Fibroblast of mammary gland (primary cell): ENCODE measurements at places on chromosomes 12 and 14.
A peak's percentile ranks its signal among the peaks of the same experiment; 100 is the strongest.

DNA sequence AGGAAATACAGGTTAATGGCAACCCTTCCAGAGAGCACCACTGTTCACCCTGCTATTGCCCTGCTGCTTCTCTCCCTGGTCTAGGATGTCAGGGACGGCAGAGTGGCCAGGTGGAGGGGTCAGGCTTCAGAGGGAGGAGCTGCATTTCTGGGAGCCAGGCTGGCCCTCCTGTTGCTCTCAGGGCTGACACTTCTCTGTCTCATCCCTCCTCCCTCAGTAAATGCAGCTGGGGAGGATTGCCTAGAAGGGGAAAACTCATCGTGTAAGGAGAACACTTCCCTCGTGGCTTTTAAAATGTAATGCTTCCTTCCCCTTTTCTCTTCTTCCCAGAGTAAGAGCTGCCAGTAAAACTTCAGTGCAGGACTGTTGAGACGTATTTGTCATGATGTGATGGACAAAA lies 20.8 kb downstream of the SUSD6 start:
- no peak for DNase-seq

DNA sequence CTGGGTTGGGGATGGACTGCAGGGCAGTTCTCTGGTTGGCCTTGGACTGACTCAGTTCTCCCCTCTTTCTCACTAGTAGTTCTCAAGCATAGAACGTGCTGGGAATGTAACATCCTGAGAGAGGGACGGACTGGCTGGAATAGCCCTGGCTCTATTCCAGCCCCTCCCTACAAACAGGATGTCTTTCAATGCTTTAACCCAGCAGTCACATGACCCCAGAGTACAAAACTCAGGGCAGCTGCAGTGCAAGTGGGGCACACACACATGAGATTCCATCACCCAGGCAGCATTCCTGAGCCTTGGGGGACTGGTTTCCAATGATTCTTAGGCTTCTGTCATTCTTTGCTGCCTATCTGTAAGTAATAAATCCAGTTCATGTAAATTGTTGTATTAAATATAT lies 1.6 kb upstream of the ACOT6 start:
- DNase-seq = peak; percentile 32

GRCh38 chr12:115472852-115473251 lies 788.9 kb upstream of the TBX3 start:
- no peak for DNase-seq

DNA sequence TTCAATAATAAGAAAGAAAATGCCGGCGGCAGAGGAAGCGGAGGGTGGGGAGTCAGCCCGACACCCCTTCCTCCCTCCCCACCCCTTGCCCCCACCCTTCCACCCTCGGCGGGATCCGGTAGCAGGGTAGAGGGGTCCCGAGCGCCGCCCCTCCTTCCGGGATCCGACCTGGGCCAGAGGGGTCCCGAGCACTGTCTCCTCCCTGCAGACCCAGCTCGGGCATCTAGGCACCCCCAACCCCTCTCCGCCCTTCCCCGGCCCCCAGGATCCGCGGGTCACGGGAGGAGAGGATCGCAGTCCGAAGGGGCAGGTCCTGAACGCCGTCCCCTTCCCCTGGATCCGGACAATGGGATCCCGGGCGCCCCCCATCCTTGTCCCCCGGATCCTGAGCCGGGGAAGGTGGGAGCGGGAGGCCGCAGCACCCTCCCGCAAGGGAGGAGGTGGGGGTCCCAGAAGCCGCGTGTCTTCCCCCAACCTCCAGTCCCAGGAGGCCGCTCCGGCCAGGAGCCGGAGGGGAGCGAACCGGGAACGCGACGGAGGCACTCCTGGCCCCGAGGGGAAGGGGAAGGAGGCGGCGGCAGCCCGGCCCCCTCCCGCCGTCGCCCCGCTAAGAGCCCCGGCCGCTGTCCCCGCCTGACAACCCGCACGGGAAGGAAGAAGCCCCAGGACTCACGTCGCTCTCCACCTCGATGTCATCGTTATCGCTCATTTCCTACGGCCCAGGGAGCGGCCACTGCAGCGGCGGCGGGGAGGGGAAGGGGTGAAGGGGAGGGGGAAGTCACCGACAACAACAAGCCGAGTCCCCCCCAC lies 481 bp downstream of the MAX start:
- DNase-seq = no peak

GRCh38 chr12:64739778-64740177 lies 19.4 kb downstream of the GNS start:
- DNase-seq = peak; percentile 43

GRCh38 chr12:104288635-104289274 lies 14.8 kb upstream of the EID3 start:
- DNase-seq = peak; percentile 80

GRCh38 chr14:68444449-68445168 lies 348.3 kb downstream of the ZFP36L1 start:
- peak; percentile 70 for DNase-seq

DNA sequence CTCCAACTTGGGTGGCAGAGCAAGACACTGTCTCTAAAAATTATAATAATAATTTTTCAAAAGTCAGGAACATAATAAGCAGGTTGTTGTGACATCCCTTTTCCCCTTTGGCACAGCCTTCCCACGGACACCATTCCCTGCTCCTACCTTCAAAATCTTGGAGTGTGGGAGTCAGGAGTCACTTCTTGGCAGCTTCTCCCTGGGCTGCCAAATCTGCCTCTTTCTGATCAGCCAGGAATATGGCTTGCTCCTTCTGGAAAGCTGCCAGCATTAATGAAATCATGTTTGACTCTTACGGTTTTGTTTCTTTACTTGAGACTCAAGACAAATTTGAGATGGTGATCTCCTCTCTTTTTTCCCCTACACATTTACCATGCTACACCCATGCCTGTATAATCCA lies 391.4 kb upstream of the SYT1 start:
- DNase-seq = peak; percentile 66

- DNase-seq = no peak
These were observed 17.7 kb upstream of the NRXN3 start for GRCh38 chr14:78152201-78153063.

GRCh38 chr12:109833307-109834189 lies at the start of gene TRPV4:
Gene TRPV4 (minus strand): TSS chr12:109833398. CDS start chr12:109814796, 18,602 bp downstream.
- peak; percentile 14 for DNase-seq

- DNase-seq = peak; percentile 54
These were observed 24.8 kb upstream of the MTHFD1 start for GRCh38 chr14:64363265-64363846.

GRCh38 chr14:52059649-52060048 lies 9.2 kb downstream of the NID2 start:
- no peak for DNase-seq

DNA sequence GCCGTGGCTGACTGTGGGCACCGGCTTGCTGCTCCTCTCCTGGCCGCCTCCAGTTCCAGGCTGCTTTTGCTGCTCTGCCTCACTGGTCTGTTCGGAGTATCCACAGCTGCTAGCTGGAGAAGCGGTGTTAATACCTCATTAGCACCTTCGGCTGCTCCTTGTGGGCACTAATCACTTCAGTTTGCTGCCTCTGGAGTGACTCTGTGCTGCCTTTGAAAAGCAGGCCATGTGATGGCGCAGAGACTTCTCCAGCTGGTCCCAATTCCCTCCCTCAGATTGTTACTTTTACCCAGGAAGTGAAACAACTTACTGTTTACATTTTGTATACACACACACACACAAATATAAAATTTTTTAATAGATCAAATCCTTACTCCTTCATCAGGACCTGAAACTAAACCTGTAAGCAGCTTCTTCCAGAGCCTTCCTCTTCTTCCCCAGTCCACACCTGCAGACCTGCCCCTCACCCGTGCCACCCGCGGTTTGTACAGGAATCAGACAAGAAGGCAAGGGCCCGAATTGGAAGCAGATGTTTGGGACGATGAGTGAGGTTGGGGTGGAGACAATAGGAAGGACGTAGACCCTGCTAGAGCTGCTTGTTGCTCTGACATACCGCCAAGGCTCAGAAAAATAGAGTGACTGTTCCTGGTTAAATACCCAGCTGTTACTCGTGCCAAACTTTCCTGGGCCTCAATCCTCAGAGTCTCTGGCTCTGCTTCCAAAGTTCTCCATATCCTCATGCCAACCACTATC lies 41.5 kb upstream of the LTBP2 start:
- peak; percentile 80 for DNase-seq

DNA sequence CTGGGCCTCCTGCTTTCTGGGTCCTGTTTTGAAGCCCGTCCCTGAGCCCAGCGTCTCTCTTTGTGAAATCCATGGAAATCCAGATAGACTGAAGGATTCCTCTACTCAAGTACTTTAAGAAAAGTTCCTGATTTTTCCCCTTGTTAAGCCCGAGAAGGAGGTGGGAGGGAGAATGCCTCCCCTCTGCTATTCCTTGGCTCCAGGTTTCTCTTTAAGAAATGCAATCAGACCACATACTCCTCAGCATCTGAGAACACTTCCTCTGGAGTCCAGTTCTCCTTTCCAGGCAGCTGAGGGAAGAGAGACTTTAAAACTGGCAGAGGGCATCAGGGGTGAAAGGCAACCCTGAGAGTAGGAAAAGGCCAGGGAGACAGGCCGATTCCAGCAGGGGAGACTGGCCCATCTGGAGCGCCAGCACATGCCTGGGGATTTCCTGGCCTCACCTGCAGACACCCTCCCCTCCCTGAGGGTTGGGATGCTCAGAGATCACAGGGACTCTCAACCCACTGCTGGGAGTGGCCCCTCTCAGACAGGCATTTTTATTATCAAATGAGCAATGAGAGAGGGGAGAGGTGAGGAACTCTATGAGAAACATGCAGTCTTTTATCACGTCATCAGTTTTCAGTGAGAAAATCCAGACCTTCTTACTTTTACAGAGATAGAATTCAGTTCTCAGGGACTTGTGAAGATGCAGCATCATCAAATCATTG lies 2.0 kb upstream of the EMP1 start:
- DNase-seq = peak; percentile 81

DNA sequence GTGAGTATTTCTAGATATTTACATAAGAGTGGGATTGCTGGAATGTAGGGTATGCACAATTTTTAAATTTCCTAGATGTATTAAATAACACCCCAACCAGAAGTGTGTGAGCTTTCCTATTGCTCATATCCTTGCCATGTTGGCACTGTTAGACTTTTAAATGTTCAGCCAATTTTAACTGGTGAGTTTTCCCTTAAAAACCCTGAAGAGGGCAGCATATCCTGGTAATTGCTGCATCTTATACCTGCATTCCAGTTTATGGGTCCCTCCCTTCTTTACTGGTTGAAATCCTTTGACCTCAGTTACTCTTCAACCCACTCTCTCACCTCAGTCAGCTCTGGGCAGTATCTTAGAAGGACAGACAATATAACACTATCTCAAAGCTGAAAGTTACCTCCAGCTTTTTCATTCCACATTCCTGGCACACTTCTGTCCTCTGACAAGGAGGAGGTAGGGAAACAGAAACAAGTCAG lies 270.6 kb downstream of the PAWR start:
- DNase-seq = peak; percentile 84

DNA sequence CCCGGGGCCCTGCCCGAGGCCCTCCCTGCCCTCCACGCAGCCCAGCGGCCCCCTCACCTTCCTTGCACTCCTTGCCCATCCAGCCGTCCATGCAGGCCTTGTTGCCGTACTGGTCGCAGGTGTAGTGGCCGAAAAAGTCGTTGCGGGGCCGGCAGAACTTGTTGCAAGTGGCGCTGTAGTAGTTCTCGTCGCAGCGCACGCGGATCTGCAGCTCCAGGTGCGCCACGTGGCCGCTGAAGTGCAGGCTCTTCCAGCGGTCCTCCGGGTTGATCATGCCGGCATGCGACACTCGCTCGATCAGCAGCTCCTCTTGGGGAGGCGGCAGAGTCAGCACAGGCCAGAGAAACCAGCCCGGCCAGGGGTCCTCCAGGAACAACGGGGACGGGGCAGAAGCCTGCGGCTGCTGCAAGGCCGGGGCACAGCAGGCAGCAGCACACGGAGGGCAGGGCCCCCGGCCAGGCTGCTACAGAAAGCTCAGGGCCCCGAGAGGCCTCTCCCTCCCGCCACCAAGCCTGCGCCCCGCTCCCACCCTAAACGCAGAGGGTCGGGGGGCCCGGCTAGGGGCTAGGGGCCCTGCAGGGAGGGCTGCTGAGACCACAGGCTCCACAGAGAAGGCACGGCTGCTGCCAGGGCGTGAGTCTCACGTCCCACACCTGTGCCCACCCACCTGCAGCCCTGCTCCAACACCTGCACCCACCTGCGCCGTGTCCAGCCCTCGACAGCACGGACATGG lies 12.7 kb downstream of the JAG2 start:
- DNase-seq = no peak

- DNase-seq = no peak
These were observed 1885.8 kb upstream of the SEL1L start for GRCh38 chr14:83419420-83419819.

GRCh38 chr12:67751381-67751928 lies 102.9 kb downstream of the DYRK2 start:
- no peak for DNase-seq

- DNase-seq = no peak
These were observed 10.9 kb downstream of the NOC4L start for GRCh38 chr12:132154941-132155770.
